HFF-Myc (cell line): ENCODE measurements at places on chromosomes 1 and 21.

GRCh38 chr21:30487336-30487735 is at the start of gene KRTAP19-2:
KRTAP19-2 (minus strand) TSS chr21:30487436; CDS start chr21:30487348, 88 bp downstream.
- no peak for DNase-seq

GRCh38 chr21:34367320-34367935 is 3.6 kb downstream of the KCNE2 start:
- DNase-seq = peak; percentile 59

DNA sequence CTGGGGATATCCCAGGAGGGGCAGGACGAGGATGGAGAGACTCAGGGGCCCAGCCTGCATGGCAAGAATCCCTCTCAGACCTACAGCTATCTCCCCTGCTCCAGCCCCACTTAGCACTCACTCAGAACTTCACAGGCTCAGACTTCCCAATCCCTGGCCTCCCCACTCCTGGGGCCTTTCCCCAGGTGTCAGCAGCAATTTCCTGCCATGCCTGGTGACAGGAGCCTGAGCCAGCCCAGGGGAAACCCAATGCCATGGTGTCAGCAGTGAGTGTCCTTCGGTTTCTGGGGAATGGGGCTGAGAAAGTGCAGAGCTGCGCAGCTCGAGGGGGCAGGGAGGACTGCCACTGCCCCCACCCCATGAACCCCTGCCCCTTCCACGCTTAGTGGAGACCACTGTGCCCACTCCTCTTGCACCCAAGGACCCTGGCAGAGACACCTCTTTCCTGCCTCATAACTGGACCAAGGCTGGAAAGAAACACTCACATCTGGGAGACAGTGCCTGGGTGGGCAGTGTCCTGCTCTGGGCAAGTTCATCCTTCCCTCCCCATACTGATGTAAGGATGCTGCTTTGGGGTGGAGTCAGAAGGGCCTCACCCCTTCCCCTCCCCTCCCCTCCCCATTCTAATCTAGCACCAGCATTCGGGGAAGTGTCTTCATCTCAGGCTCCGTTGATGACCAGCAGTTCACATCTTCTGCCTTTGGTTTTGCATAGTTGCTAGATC is 17.1 kb upstream of the UBL4B start:
- no peak for DNase-seq

DNA sequence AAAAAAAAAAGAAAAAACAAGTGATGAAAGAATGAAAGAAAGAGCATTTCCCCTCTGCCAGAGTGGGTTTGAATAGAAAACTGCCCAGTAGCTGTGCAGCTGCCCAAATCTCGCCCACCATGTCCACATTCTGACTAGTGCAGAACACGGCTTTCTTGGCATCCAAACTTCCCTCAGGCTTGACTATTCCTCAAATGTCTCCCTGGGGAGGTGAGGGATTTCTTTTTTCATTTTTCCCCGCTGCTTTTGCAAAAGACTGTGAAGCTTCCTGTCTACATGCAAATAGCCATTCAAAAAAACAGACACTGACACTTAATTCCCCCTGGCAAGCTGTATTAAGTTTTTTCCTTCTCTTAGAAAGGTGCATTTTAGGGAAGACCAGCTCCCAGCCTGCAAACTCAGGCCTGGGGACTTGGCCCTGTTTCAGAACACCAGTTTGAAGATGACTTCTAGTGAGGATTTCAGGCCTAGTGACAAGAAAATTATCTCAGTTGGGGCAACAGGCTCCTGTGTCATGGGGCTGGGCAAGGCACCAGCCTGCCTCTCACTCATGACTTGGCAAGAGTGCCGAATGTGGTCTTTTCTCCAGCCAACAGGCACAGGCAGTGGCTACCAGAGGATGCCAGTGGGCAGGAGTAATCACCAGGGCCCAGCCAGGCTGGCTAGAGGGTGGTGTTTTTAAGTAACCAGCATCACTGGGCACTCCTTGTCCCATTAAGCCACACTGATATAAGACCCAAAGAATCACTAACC is 178.1 kb upstream of the NFIA start:
- DNase-seq = no peak

- DNase-seq = no peak
Observed at GRCh38 chr1:17023102-17023501, 11.4 kb upstream of the ATP13A2 start.

DNA sequence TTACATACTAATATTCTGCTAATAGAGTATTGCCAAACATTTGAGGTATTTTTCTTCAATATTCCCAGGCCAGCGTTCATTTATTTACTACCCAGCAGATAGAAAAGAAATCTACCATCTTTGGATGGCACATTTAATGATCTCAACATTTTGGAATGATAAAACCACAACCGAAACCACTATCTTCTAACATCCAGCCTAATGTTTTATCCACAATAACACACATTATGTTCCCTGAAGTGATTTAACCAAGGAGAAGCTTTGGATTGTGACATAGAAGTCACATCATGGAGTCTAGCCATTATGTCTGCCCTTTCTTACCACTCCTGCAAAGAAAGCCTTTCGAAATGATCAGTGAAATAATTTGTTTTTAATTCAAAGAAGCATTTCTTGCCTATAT is 497.1 kb upstream of the PLXNA2 start:
- no peak for DNase-seq

GRCh38 chr1:241172486-241172885 is 184.5 kb downstream of the RGS7 start:
- no peak for DNase-seq

DNA sequence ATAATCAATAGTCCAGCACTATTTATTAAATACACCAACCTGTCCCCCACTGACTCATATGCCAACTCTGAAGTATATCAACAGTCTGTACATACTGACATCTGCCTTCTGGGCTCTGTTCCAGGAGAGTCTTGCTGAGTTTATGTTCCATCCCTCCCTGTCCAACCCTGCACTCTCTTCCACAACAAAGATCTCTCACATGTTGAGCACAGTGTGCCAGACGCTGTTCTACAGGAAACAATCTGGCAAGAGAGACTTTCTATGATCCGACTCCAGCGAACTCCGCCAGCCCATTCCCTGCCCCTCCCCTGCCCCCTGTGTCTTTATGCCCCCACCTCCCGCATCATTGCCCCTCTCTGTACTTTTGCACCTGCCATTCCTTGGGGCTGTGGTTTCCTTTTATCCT is 3.4 kb downstream of the LACTBL1 start:
- peak; percentile 61 for DNase-seq

GRCh38 chr21:33441489-33442477 is 38.0 kb downstream of the TMEM50B start:
- peak; percentile 58 for DNase-seq

DNA sequence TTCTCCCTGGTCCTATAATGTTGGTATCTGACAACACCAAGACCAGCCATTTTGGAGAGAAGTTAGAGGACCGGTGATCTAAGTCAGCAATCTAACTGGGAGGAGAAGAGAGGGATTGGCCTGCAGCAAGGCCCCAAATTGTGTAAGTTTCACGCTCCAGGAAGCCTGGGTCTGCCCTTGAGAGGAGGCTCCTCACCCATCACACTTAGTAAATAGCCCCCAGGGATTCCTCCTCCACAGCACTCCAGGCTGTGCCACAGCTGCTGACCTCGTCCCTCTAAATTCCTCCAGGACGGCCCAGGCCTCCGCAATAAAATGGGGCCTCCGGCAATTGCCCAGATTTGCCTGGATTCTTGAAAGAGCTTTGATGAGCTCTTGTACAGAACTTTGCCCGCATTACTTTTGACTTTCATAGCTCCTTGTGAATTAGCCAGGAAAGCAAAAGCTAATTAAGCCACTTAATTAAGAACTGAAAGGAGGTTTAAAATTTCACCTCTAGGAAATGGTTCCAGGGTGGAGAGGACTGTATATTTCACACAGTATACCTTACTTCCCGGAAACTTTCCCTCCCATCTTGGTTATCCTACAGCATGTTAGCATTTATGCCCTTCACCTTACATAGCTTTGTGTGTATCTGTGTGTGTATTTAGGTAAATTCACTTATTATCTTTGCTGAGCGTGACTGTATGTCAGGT is 90.5 kb downstream of the LAMC2 start:
- DNase-seq = no peak

DNA sequence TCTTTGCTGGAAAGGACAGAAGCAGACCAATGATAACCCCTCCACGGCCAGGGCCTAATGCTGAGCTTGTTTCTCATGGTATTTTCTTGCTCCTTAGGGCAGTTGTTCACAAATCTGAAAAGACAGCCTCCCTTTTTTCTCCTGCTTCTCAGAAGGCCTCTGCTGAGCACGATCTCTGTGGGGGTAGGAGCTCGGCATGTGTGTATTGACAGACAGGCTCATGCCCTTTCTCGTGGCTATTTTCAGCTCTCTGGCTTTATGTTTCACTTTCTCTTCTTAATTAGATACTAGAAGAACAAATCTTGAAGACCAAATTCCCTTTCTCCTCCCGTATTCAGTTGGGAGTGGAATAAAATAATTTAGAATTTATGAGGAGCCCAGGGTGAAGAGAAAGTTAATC is 768 bp upstream of the RIIAD1 start:
- no peak for DNase-seq

DNA sequence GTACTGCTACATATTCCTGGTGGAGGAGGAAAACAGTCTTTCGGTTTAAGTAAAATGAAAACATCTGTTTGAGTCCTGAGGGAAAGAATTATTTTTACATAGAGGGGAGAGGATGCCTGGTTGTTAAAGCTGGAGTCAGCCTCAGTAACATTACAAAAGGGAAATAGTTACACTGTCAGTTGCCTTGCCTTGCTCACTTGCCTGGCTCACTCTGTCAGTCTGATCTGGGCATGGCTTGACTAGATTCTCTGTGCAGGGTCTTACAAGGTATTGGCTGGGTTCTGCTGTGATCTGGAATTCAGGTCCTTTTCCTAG is 8.4 kb upstream of the UBE2U start:
- no peak for DNase-seq

DNA sequence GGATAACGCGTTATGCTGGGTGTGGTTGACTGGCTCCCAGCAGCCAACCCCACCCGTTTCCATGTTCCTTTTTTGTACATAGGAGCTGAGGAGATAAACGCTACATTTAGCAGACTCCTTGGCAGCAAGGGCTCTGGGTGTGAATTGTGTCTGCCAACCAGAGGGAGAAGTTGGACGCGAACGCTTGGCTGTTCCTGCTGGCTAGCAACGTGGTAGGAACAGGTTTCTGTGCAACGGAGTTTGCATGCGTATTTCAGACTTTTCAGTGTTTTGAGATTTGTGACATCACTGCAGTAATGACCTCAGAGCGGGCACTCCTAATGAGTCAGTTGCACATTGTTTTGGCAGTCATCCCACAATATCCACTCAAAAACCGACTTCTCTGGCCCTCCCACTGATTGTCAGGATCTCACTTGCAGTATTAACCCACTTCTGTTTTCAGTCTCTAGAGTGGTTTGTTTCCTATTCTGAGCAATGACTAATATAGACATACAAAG is 98.7 kb upstream of the RGS1 start:
- no peak for DNase-seq

DNA sequence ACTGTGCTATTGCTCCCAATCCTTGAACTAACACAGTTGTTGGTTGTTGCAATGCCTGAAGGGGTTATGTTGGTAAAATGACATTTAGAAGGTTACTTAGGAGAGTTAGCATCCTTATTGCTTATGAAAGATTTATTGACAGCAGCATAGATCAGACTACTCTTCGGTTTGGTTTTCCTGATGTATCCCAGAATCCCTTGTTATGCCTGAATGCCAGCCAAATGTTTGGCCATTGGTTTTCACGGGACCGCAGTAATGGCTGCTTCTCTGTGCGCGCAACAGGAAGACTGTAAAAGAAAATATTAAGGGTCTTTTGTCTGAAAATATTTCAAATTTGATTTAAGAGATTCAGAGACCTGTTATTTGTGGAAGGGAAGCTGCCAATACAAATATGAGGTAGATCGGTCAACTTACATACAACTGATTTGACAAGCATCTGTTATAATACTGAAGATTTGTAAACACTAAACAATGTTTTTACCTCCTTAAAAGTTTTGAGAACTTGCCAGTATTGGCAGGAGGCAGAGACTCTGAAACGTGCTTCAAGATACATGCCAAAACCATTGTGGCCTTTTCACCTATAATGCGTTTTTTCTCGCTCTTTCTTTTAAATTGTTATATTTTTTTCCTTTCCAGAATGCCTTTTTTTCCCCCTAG is 8.3 kb downstream of the NFIA start:
- DNase-seq = no peak

DNA sequence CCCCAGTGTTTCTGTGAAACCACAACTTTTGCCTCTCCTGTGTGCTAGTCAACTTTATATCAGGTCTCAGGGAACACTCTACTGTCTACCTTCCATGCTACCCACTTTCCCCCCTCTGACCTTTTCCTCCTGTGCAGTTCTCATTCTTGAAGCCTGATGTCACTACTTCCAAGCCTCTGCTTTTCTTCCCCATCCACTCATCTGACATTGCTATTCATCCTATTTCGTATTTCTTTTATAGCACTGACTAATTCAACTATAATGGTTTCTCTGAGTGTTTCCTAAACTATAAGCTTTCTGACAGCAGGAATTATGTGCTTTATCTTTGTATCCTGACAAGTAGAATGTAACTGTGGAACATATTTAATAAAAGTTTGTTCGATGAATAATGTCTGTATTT is 18.2 kb upstream of the DPH5 start:
- peak; percentile 14 for DNase-seq

DNA sequence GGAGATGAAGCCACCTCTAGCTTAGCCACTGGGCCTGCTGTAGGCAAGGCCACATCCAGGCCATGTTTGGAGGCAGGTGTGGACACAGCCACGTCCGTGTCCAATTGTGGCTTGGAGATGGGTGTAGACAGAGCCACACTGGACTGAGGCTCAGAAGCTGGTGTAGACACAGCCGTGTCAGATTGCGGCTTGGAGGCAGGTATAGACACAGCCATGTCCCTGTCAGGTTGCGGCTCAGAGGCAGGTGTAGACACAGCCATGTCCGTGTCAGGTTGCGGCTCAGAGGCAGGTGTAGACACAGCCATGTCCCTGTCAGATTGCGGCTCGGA is 2.2 kb downstream of the PERM1 start:
- DNase-seq = no peak

DNA sequence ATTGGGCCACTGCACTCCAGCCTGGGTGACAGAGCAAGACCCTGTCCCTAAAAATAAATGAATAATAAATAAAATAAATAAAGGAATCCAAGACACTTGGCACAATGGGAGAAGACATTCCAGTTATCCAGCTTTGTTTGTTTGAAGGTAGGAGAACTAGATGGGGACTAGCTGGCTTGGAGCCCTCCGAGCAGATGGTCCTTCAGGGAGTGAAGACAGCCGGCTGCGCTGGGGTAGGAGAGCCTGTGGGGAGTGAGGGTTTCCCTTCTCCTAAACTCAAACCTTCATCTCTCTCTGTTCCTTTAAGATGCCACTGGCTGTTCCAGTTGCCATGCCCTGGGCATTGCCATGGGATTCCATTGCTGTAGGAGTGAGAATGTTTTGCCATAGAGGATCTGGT is 120.6 kb downstream of the NAV1 start:
- no peak for DNase-seq
